ENCODE measurements at places on chromosomes 12 and 14.

GRCh38 chr12:202081-202731, 11.8 kb downstream of the SLC6A12 start:
- no peak for DNase-seq

GRCh38 chr12:49092816-49093406, 1.7 kb downstream of the DHH start:
- DNase-seq, result no peak

DNA sequence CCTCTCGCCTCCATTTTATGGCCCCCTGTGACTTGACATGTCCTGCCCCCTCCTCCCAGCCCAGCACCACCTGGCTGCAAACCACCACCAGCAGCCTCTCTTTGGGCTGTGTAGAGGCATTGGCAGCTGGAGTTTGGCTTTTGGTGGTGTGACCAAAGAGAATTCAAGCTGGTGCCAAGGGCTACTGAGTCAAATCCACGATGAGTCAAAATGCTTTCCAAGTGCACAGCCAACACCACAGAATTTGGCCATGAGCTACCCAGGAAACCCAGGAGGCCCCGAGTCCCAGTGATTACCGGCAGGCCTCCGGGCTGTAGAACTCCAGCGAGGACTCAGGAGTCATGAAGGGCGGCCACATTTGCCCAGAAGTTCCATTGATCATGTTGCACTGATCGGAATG, 53.8 kb downstream of the SCARB1 start:
- DNase-seq, result no peak

DNA sequence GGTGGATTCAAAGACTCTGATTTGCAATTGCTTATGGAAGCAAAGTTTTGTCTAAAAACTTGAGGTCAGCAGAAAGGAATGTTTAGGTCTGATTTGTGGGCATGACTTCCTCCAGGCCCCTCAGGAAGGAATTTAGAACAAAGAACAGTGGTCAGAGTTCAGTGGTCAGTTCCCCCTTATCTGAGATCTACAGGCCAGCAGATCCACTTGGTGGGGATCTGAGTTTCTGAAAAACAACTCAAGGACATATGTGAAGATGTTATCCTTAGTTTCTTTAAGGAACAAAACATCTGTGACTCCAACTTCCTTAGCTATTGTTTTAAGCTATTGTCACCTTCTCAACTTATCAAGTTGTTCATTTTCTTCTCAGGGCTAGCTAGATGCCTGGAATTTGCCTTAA, 28.0 kb upstream of the NAA30 start:
- DNase-seq, result no peak

DNA sequence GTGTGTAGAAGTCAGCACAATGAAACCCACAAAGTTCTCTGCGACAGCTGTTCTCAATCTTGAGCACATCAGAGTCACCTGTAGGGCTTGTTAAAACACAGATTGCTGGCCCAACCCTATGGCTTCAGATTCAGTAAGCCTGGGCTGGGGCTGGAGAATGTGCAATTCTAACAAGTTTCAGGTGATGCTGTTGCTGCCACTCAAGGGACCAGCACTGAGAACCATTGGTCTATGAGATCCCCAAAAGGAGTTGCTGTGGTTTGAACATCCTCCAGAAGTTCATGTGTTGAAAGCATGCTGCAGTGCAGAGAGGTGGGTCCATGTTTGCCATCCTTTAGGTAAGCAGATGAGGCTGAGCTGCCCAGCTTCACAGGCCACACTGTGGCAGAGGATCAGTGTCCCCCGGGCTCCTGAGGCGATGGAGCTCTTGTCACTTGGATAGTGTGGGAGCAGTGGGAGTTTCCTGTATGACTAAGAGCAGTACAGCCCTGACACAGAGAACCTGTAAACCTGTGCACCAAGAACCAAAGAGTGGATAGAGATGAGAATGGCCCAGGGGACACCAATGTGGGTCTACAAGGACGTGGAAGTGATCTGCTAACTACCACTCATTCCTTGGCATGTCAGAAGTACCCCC, 8.0 kb upstream of the RTRAF start:
- DNase-seq, result no peak

DNA sequence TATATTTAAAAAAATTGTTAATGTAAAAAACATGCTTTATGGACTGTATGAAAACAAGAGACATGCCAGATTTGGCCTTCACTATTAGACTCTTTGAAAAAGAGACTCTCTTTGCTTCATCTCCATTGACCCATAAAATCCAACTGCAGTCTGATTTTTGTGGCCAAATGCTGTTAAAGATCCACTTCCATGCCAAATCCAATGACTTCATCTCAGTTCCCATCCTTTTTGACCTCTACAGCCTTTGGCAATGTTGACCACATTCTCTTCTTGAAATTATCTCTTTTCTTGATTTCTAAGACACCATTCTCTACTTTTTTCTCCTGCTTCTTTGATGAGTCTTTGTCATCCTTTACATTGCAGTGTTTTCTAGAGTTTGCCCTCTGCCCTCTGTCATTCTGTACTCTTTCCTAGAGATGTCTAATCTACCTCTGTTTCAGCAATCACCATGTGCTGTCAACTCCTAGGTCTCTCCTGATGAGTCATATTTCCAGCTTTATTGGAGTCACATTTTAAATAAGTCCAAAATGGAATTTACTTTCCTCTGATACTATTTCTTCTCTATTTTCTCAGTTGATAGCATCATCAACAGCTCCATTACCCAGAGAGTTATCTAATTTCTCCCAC, 2.4 kb downstream of the TMPRSS12 start:
- no peak for DNase-seq

- no peak for DNase-seq
Measured at GRCh38 chr12:24499151-24500146, 449.5 kb downstream of the BCAT1 start.

GRCh38 chr12:9808504-9808903, 18.8 kb upstream of the KLRF1 start:
- no peak for DNase-seq

All from stimulated activated CD4-positive, alpha-beta T cell treated with anti-CD3 and anti-CD28 coated beads, Interleukin-1b, Interleukin-23, amount 100 ng/mL, for 48 hours (primary cell).